ENCODE measurements at places on chromosomes 1 and 21. TPM values are rescaled to one million over a fixed set of nuclear protein-coding genes. Genes with fewer than 3 reads are reported as not detected.

- no peak for DNase-seq
These were observed 51.7 kb downstream of the TLCD4 start for GRCh38 chr1:95168761-95169351.

DNA sequence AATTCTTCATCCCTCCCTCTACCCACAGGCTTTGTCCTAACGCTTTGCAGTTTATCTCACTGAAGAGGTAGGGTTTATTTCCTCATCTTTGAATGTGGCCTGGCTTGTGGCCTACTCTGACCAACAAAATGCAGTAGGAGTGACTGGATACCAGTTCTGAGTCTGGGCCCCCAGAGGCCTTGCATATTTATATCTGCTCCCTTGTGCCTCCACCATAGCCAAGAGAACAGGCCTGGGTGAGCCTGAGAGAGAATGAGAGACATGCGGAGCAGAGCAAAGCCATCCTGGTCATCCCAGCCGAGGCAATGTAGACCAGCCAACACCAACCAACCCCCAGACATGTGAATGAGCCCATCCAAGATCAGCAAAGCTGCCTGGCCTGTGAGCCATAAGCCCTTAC lies 30.3 kb downstream of the SMIM12 start:
- DNase-seq = no peak

DNA sequence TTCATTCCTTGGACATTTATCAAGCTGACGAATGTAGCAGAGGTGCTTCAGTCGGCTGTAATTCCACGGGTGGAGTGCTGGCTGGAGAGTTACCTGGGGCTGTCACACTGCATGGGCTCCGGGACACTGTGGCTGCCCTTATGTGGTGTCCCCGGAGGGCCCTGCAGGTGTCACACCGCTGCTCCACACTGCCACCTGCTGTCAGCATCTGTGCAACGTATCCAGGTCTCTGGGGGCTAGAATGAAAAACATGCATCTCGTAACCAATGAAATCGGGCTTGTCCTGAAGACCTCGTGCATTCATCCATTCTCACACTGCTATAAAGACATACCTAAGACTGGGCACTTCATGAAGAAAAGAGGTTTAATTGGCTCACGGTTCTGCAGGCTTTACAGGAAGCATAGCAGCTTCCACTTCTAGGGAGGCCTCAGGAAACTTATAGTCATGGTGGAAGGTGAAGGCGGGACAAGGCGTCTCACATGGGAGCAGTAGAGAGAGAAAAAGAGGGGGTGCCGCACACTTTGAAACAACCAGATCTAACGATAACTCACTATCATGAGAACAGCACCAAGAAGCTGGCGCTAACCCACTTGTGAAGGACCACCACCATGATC lies 46.7 kb upstream of the PCBP3 start:
- DNase-seq = no peak

Gene CELSR2
- 14.1 TPM for total RNA-seq

Data from foreskin keratinocyte (primary cell).